ENCODE measurements at places on chromosomes 6 and 20.

DNA sequence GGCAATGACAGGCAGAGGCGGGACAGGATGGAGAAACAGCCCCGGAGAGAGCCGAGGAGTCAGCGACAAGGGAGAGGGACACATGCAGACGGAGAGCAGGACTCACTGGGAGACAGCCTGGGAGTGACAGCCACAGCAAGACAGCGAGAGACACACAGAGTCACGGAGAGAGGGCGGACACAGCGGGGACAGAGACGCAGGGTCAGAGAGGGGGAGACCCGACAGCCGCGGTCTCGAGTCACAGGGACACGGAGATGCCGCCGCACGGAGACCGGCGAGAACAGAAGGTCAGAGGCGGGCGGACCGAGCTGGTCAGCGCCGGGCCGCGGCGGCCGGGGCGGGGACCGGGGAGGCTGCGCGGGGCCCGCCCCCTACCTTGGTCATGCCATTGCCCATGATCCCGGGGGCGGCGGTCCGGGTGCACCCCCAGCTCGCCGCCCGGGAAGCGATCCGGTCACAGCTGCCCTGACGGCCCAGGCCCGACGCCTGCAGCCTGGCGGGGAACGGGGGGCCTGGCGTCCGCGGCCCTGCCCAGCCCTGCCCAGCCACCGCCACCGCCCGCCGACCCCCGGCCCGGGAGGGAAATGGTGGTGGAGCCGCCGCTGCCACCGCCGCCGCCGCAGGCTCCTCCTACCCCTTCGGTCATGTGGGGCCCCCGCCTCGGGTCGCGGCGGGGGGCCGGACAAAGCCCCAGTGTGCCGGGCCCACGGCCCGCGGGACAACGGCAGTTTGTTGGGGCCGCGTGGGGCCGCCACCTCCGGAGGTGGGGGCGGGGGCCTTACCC lies at the start of the genes DUSP15 and TTLL9:
DUSP15 (minus strand) TSS at position 586 of the 784 bp plus-strand sequence; CDS start at position 396, 190 bp downstream.
TTLL9 (plus strand) TSS at position 693 of the 784 bp plus-strand sequence. CDS start 493 bp downstream, outside the sequence.
- DNase-seq, result no peak

DNA sequence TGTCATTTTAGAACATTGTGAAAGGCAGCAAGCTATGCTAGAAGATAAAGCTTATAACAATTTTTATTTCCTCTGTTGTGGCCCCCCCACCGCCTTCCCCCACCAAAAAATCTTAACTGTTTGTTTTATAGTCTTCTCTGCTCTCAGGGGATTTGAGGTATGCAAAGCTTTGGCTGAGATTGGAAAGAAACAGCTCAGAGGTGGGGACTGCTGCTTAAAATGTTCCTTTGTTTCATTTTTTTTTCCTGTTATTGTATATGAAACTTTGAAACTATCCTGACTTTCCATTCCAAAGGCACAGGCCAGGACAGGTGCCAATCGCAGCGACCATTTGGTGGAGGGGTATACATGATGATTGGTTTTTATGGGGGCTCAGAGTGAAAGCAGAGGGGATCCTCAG lies 114.7 kb upstream of the PHACTR1 start:
- DNase-seq, result no peak

DNA sequence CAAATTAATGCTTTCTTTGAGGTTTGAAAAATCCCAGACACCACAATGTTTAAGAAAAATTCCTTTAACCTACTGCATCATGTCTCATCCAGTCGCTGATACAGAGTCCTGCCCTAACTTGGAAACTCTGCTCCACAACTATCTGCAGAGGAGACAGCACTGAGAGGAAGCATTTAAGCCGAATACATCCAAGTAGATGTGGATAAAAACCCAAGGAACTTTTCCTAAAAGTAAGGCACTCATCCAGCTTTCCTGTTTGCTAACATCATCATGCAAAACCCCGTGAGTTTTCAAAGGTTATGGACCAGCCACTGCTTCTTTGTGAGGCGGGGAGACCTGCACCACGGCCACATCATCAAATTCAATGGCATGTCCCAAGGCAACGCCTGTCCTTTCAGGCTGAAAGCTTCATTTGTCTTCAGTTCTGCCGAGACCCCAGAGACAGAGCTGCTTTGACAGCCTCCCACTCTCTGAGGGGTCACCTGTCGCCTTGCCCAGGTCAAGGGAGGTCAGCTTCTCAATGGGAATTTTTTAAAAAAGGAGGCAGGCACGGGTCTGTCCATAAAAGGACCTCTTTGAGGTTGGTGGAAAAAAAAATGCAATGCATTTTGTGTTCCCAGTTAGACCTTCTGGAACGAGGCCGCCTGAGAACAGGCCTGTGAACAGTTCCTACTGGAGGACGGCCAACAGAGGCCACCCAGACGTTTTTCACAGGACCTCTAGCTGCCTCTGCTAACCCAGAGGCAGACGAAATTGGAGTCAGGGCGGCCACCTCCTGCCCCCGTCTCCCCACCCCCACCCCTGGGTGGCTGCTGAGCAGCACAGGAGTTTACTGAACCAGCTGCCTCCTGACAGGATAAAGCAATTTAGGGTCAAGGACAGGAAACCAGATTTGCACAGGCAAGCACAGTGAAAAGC lies 142.5 kb upstream of the HDDC2 start:
- peak; percentile 40 for DNase-seq

DNA sequence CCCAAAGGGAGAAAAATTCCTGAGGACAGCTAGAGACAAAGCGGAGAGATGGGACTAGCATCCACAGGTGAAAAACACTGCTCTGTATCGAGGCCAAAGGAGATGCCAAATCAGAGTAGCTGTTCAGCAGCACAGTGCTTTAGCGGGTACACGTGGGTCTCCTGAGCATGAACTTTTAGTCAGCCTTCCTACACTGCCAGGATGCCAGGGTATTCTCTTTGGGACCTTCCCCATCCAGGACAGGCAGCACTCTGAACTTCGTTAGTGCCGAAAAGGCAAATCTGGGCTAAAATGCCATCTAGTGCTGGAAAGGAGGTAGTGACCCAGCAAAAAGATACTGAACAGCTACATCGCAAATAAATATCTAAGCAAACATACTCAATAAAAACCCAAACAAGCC lies 64.9 kb downstream of the C6orf58 start:
- DNase-seq, result peak; percentile 24

- no peak for DNase-seq
Observed at GRCh38 chr20:11064946-11065345, 391.1 kb upstream of the JAG1 start.

GRCh38 chr20:56157530-56158203 lies 90.9 kb upstream of the MC3R start:
- DNase-seq, result no peak

- DNase-seq, result no peak
Observed at GRCh38 chr6:151230277-151230577, 9.5 kb upstream of the AKAP12 start.

- no peak for DNase-seq
Observed at GRCh38 chr6:56765494-56765893, 122.8 kb upstream of the DST start.

- no peak for DNase-seq
Observed at GRCh38 chr6:130907687-130908086, 80.5 kb downstream of the SMLR1 start.

DNA sequence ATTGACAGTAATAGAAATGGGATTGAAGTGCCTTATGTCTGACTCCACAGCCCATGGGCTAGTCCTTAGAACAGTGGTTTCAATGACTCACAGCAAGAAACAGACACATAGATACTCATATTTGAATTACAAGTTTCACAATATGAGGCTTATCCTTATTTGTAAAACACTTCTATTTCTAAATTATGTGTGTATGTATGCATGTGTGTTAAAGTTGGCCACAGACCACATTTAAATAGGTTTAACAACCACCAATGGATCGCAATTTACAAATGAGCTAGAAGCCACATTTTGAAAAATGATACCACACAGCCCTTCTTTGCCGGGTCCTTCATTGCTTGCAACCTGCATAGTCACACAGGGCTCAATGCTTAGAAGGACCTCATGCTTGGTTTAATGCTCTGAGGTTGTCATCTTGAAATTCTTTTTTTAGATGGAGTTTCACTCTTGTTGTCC lies 157.8 kb upstream of the PREP start:
- DNase-seq, result peak; percentile 28

- no peak for DNase-seq
Observed at GRCh38 chr6:3230900-3231246, 3.4 kb upstream of the TUBB2B start.

DNA sequence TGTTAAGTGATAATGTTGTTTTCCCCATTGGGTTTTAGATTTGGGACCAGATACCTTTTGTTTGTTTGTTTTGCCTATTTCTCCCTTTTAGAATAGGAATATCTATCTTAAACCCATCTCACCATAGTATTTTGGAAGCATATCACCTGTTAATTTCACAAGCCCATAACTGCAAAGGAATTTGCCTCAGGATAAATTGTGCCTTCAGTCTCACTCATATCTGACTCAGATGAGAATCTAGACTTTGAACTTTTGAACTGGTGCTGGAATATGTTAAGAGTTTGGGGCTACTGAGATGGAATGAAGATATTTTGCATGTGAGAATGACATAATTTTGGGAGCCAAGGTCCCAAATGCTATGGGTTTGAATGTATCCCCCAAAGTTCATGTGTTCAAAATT lies 607.4 kb downstream of the HACE1 start:
- no peak for DNase-seq

DNA sequence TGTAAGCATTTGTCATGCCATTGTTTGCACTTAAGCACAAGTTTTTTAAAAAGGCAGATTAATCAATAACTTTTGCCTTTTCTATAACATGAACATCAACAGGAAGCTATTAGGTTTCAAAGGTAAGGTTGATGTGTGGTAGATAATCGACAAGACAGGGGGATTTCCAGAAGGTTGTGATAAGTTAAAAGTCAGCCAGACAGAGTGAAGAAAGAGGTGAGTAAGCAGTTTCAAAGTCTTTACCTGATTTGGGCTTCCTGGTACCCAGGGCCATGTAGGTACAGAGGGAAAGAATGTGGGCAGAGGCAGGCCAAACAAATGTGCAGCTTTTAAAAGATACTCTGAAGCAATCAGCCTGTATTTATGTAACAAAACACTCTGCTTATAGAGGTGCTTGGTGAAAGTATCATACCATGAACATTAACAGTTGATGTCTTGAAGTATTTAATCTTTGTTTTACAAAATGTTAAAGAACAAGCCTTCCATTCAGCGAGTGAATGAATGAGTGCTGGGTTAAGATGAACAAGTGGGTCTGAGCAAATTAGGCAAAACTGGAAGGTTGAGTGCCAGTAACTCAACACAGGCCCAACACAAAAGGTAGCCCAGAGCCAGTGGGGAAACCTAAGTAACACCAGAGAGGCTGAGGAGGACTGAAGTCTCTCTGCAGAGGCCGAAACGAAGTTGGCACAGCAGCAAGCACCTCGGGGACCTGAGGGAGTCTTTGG lies 60.2 kb downstream of the LRRC1 start:
- DNase-seq, result no peak

GRCh38 chr20:49665796-49666195 lies 47.9 kb downstream of the B4GALT5 start:
- no peak for DNase-seq

DNA sequence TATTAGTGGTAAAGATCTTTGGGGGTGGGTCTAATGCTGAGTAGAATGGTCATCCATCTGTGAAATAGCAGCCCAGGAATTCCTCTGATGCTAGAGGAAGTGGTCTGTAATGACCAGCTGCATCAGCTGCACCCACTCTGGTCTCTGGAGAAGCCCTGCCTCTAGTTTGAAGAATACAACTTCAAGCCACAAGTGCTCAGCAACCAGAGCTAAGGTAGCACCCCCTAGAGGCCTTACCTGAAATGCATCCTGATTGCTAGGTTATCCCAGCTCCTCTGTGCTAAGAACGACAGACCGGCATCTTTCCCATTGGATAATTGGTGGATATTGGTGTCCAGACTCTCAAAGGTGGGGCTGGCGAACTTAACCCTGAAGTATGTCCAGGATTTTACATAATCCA lies 58.2 kb downstream of the DNAH8 start:
- no peak for DNase-seq

- DNase-seq, result no peak
Observed at GRCh38 chr20:50559149-50559548, 49.0 kb downstream of the PTPN1 start.

- no peak for DNase-seq
Observed at GRCh38 chr6:24522228-24523176, 27.7 kb downstream of the ALDH5A1 start.

DNA sequence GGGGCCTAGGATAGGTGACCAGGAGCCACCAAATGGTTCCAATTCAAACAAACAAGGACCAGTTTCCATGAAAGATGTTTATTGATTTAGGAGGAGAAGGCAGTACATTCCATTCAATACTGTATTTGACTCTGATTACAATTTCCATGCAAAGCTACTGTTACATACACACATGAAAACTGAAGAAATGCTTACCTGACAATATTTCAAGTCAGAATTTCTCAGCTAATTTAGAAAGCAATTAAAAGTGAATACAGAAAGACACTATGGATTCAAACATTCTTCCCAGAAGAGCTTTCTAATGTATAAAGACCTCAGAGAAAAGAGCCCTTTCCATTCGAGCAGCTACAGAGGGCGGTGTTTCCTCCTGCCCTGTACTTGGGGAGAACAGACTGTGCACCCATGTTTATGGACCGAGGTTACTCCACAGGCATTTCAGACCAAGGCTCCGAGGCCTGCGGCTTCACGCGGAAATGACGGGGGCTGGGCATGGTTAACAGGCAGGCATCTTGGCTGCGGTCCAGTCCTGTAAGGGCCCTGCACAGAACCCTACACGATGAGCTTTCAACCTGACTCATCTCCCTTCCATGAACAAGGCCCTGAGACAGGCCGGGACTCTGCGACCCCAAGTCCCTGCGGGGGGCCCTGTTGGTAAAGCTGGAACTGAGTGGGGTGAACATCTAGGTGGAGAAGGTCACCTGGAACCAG lies 25.7 kb upstream of the TCFL5 start:
- DNase-seq, result peak; percentile 96

GRCh38 chr6:154614101-154614500 lies 103.6 kb upstream of the CNKSR3 start:
- DNase-seq, result no peak

DNA sequence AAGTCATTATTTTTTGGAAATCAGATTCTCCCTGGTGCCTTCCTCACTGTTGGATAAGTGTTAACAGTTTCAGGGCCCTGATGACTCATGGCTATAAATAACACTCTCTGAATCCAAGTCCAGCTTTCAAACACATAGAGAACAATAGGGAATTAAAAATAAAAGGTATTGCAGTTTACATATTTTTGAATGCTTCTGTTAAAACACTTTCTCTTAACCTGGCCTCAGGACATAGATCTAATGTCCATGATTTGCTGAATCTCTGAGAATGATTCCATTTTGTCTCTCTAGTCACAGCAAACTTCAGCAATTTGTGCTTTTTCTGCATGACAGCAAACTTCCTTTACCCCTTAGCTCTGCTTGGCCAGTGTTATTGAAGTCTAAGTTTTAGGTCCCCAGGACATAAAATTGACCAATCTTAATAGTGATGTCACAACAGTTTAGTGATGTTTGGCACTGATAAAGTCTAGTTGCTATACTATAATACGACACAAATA lies 1192.4 kb upstream of the CITED2 start:
- DNase-seq, result peak; percentile 71

- no peak for DNase-seq
Observed at GRCh38 chr6:14622085-14622484, 504.5 kb downstream of the CD83 start.

DNA sequence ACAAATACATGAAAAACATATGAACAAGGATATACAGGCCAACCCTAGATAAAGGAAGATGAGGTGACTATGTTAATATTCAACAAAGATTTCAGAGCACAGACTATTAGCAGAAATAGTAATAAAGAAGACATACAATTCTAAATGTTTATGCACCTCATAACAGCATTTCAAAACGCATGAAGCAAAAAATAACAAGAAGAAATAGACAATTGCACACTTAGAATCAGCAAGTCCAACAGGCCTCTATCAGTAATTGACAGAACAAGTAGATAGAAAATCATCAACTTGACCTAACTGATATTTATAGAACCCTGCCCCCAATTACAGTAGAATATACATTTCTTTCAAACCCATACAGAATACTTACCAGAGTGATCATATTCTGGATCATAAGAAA lies 11.4 kb upstream of the DOK5 start:
- DNase-seq, result no peak

- DNase-seq, result no peak
Observed at GRCh38 chr20:38092915-38093314, 59.4 kb downstream of the RPRD1B start.

Data from astrocyte of the spinal cord (primary cell).